ENCODE measurements at places on chromosomes 16 and 17.
A peak's percentile ranks its signal among the peaks of the same experiment; 100 is the strongest.

DNA sequence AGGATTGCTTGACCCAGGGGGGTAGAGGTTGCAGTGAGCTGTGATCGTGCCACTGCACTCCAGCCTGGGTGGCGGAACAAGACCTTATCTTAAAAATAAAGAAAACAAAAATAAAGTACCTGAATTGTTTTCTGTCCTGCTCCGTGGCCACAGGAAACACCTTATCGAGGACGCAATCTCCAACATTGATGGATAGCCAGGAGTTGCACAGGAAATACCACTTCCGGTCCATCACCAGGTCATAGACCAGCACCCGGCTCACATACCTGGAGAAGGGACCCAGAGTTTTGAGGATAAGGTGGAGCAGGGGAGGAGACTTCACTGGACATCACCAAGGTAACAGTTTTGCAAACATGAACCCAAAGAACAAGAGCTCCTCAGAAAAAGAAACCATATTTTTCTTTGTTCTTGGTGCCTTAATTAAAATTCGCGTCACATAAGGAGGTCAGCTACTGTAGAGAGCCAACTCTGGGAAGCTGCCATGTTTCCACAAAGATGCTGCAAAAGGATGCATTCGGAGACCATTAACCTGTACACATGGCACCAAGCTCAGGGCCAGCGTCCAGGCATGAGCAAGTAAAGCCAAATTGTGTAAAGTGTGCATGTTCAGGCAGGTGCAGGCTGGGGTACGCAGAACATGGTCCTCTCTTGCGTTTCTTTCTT, 55.6 kb upstream of the GCSH start:
- DNase-seq: peak; percentile 29

DNA sequence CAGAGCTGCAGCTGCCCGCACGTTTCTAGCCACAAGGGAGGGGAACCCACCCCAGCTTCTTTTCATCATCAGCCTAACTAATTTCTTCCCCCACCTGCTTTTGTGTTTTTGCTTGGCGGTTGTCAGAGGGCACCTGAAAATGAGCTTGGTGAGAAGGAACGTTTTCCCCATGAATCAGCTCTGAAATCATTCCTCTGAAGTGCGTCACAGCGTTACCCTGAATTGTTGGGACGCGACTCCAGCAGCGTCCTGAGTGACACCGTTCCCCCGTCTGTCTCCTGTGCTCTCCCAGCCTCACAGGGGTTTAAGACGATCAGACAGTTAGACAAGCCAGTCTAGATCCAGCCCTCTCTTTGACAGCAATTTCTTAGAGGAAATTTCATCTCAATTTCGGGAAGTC, 722.9 kb upstream of the EEF2KMT start:
- no peak for DNase-seq

GRCh38 chr17:68057531-68057952, 22.0 kb downstream of the KPNA2 start:
- DNase-seq: no peak

GRCh38 chr17:75313941-75314551, 24.8 kb upstream of the SLC25A19 start:
- DNase-seq: no peak

DNA sequence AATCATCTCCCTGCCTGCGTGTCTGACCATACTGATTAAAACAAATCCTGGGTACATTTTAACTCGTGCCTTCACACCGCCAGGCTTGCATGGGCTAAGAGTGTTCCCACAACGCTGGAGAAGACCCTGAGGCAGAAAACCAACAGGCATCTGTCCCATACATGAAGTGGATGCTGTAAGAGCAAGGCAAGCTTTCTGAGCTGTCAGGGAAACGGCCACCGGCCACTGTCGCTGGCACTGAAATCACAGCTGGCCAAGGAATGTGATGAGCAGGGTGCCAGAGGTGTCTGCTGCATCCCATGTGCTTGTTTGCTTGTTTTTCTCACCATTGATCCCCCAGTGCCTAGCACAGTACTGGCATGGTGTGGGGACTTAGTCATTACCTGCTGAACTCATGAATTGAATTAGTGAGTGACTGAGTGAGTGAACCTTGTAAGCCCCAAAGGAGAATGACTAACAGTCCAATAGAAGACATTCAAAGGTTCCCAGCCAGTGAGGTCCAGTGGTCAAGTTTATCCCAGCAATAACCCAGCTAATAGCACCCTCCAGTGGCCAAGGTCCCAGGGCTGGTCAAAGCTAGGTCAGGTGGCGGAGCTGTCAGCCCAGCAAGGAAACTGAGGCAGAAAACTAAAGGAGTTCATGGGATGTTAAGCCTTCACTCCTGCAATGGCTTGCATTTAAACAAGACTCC, 92.7 kb upstream of the CDH5 start:
- DNase-seq: no peak

DNA sequence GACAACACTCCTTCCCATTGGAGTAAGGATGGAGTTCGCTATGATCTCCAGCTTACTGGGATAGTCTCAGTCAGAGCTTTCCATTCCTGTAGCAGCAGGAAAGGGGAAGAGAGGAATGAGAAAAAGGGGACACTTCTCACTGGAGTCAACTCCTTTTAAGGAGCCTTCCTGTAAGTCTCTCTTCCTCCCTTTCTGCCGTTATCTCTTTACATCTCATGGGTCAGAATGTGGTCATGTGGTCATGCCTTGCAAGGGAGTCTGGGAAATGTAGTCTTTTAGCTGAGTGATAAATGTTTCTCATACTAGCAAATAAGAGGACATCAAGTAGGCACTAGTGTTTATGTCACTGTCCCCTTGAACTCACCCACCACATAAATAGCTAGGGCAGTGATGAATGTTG, 227.3 kb downstream of the HAPSTR1 start:
- DNase-seq: no peak

DNA sequence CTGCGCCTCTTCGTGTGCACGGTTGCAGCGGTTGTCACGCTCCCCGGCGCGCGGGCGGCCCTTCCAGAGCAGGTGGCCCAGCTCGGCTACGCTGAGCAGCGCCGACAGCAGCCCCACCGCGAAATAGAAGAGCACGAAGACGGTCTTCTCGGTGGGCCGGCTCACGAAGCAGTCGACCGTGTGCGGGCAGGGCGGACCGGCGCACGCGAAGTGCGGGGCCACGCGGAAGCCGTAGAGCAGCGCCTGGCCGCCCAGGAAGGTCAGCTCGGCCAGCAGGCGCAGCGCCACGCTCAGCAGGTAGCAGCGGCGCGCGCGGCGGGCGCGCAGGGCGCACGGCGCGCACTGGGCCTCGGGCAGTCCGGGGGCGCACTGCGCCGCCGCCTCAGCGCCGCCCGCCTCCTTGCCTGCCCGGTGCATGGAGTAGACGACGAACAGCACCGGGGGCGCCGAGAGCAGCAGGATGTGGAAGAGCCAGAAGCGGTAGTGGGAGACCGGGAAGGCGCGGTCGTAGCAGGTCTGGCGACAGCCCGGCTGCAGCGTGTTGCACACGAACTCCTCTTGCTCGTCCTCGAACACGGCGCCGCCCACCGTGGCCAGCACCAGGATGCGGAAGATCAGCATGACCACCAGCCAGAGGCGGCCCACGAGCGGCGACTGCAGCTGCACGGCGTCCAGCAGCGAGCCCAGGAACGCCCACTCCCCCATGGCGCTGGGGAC, 1.3 kb downstream of the GJD3 start:
- DNase-seq: no peak

DNA sequence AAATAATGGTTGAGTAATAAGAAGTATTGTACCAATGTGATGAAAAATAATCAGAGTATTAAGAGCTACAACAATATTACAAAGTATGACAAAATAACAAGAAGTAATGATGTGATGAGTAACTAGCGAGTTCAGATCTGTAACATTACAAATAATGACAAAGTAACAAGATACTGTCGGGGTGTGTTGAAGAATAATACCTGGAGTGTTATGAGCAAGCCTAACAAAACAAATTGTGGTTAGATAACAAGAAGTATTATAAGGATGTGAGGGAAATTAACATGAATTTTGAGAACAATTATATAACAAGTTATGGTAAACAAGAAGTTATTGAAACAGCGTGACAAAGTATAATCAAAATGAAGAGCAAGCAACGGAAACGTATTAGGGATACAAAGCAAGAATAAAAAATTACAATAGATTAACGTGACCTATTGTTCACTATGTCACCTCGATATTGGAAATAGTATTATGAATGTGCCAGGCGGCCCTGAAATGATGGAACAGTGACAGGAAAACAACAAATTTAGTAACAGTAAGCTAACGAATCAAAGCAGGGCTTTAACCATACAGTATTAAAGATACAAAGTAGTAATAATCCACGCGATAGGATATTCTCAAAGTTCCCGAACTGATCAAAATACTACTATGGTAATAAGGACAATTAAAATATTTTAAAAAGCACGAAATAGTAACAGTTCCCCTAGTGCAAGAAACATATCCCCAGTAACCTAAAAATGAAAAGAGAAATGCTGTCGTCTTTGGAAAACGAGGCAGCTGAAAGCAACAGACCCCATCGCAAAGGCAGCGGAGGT, 1.6 kb downstream of the TBX4 start:
- DNase-seq: no peak

DNA sequence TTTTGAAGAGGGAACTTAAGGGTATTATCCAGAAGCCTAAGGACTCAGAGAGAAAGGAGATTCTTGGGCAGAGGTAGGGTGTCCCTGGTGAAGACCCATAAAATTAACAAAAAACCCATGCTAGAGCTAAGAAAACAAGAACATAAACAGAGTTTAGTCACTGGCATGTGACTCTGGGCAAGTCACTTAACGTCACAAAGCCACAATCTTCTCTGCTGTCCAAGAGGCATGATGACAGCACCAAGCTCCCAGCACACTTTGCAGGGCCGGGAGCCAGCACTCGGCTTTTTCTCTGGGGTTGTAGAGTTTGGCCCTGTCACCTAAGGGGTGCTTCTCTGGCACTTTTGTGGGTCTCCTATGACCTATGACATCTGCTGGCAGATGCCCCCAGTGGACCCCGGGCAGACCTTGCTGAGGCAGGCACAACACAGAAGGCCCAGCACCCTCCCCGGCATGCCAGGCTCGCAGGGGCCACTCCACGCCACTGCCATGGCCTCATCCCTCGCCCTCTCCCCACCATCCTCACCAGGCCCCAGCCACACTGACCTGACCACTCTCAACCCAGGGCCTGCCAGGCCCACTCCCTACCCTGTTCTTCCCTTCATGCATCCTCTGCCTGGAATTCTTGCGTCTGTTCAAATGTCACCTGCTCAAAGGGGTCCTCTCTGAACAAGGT, 69.8 kb downstream of the DYNLRB2 start:
- DNase-seq: no peak

DNA sequence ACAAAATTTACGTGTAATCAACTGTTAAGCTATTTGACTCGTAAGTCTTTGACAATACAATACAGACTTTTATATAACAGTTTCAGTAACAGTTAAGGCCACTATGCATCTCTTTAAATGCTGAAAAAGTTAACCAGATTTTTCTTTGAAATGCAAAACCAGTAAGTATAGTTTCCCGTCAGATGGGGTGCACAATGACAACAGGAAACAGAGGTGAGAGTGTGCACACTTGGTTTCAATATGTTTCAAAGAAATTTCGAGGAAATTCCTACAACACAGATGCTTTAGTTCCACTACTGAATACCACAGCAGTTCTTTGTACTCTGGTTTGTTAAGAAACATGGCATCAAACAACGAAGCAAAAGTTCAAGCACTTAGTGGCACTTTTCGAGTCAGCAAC, 48.4 kb downstream of the RNF157 start:
- no peak for DNase-seq

DNA sequence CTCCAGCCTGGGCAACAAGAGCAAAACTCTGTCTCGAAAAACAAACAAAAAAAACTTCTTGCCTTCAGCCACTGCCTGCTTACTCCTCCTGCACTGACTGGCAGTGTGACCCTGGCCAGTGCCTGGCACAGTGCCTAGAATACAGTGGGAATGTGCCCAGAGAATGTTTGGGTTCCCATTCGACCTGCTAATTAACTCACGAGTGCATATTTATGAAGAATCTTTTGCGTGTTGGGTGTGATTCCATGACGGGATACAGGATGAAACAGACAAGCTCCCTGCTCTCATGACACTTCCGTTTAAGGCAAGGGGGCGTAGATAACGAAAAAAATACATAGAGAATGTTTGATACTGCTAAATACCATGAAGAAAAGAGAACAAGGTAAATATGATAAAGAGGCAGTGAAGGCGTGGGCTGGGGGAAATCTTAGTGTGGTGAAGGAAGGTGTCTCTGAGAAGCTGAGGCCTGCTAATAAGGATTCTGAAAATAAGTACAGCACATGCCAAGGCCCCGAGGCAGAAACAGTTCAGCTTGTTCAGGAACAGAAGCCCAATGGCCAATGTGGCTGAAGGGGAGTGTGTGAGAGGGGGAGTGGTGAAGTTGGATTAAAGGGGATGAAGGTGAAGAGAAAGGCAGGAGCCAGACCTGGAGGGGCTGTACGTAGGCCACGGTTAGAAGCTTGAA, 4.3 kb downstream of the ABI3 start:
- no peak for DNase-seq

- DNase-seq: no peak
Measured at GRCh38 chr16:49523435-49524159, 150.0 kb downstream of the C16orf78 start.

- no peak for DNase-seq
Measured at GRCh38 chr16:56865394-56866062, 521 bp downstream of the SLC12A3 start.

GRCh38 chr17:37177254-37177870, 198.4 kb upstream of the C17orf78 start:
- peak; percentile 27 for DNase-seq

- no peak for DNase-seq
Measured at GRCh38 chr17:59840329-59841090, 52.2 kb downstream of the TUBD1 start.

GRCh38 chr17:82668631-82669099, 20.4 kb upstream of the WDR45B start:
- peak; percentile 86 for DNase-seq

DNA sequence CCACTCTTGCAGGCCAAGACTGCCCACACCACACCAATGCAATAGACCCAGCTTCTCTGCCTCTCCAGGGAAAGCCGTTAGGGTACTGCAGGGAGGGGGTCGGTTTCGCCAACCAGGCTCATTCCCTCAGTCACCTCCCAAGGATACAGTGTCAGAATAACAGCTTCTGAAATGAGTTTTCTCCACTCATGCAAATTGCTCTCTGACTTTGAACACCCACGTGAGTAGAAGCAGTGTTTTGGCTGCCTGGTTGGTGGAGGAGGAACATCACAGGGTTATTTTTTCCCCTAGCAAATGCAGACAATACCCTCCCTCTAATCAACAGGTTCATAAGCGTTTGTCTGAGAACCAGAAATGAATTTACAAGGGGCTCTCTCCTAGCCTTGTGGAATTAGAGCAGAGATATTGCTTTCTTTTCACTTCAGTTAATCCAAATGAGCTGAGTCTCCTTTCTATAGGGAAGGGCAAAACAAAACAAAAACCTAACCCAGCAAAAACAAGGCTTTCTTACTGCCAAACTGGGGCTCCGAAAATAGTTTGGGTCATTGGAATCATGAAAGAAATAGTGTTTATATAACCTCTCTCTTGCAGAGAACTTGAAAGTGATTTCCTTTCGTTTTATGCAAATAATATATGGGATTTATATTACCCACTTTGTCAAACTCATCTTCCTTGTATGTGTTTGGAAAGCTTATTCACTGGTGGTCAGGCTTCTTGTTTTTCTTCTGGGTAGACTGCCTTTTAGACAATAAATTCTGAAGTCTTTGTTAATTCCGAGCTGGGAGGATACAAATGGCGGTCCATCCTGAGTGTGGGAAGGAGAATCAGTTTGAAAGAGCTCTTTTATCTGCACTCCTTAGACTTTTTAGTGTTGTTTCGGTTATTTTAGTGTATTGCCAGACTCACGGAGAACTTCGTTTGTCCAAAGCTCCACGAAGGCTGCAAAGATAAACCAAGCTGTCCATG, 229.9 kb downstream of the MSI2 start:
- DNase-seq: no peak

- no peak for DNase-seq
Measured at GRCh38 chr17:30520882-30521281, 43.7 kb downstream of the GOSR1 start.

GRCh38 chr17:42879596-42879985, 21.0 kb upstream of the G6PC1 start:
- no peak for DNase-seq
